Suprapubic skin (tissue), 4 donors: ENCODE measurements at places on chromosomes 1 and 21. TPM values are rescaled to one million over a fixed set of nuclear protein-coding genes. Genes with fewer than 3 reads are reported as not detected.
A peak's percentile ranks its signal among the peaks of the same experiment; 100 is the strongest.

GRCh38 chr1:155272466-155273342 is 600 bp downstream of the CLK2 start:
- DNase-seq, result no peak

Gene TNFSF4
- total RNA-seq, result not detected

Gene RGSL1
- not detected for total RNA-seq

Gene IGSF3
- 59.2 TPM for total RNA-seq

GRCh38 chr1:6168947-6169586 is 11.1 kb downstream of the CHD5 start:
- no peak for DNase-seq

GRCh38 chr1:21262293-21263051 is 27.8 kb downstream of the ECE1 start:
- peak; percentile 89 for DNase-seq

- peak; percentile 58 for DNase-seq
Observed at GRCh38 chr21:45615145-45615711, 28.3 kb upstream of the PCBP3 start.

Gene WNT2B
- total RNA-seq, result 52.7 TPM

GRCh38 chr1:54968551-54968950 is 11.9 kb upstream of the TMEM61 start:
- no peak for DNase-seq

Gene LAMC2
- total RNA-seq, result 46.5 TPM

DNA sequence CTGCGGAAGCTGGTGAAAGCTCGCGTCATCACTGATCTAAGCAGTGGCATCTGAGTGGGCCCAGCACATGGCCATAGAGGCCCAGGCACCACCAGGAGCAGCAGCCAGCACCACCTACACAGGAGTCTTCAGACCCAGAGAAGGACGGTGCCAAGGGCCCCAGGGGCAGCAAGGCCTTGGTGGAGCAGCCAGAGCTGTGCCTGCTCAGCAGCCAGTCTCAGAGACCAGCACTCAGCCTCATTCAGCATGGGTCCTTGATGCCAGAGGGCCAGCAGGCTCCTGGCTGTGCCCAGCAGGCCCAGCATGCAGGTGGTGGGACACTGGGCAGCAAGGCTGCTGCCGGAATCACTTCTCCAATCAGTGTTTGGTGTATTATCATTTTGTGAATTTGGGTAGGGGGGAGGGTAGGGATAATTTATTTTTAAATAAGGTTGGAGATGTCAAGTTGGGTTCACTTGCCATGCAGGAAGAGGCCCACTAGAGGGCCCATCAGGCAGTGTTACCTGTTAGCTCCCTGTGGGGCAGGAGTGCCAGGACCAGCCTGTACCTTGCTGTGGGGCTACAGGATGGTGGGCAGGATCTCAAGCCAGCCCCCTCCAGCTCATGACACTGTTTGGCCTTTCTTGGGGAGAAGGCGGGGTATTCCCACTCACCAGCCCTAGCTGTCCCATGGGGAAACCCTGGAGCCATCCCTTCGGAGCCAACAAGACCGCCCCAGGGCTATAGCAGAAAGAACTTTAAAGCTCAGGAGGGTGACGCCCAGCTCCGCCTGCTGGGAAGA is 3.2 kb upstream of the ARTN start:
- no peak for DNase-seq

Gene TTC3
- total RNA-seq, result 195 TPM

DNA sequence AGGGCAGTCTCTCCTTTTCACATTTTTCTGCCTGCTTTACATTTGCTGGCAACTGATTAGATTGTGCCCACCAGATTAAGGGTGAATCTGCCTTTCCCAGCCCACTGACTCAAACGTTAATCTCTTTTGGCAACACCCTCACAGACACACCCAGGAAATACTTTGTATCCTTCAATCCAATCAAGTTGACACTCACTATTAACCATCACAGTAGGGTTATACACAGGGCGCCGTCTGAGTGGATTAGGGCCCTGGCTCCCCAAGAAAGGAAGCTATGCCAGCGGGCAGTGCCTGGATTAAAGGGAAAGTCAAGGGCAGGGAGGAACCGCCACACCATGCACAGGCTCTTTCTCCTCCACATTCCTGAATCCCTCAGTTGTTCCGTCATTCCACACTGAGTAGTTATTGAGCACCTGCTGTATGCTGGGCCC is 56.2 kb downstream of the EVA1C start:
- no peak for DNase-seq

Gene LRRC47
- 43.8 TPM for total RNA-seq

Gene SLAMF8
- total RNA-seq, result 3.6 TPM

Gene BRDT
- not detected for total RNA-seq

DNA sequence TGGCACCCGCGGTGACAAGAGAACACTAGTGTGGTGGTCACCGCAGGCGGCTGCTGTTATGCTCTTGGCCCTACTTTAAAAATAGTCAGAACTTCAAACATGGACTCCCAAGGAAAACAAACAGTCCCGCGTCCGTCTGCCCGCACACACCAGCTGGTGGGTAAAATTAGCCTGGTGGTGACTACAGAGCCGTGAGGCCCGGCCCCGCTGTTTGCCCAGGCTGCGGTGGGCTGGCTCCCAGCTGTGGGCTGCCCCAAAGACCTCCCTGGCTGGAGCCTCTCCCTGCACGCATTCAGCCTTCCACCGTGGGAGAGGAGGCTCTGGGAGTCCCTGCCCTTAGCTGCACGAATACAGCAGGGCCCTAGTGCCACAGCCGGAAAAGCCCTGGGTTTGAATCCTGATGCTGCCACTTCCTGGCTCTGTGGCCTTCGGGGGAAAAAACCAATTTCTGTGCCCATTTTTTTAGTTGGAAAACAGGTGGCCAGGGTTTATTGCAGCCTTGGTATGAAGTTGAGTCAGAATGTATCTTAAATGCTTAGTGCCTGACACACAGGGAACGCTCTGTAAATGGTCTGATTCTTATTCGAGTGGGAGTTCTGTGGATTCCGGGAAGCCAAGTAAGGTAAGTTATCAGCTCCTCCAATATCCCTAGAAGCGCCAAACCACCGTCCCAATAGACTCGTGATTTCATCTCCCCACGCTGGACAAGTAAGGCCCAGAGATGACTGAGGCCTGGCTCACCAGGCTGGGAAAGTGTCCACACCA is 58.2 kb downstream of the ALPL start:
- no peak for DNase-seq

- DNase-seq, result no peak
Observed at GRCh38 chr1:228265167-228265566, 57.3 kb downstream of the OBSCN start.
